Glomerular endothelial cell (primary cell): ENCODE measurements at places on chromosomes 5 and 9. TPM values are rescaled to one million over a fixed set of nuclear protein-coding genes. Genes with fewer than 3 reads are reported as not detected.

DNA sequence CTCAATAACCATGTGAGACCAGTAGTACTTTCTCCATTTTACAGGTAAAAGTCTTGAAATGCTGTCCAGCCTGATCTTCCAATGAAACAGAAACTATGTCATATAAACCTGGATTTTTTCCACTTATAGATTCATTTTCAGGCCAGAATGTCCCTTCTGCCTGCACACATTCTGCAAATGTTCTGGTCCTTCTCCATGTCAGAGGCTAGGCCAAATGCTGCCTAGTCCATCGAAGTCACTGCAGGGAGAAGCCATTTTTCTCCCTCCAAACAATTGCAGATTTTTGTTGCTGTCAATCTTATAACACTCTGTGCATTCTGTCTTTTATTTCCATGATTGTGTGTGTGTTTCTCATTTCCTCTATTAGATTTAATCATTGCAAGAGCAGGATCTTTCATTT lies 59.4 kb downstream of the ALDH1A1 start:
- no peak for DNase-seq

GRCh38 chr9:76901801-76902200 lies 4.1 kb downstream of the PRUNE2 start:
- DNase-seq: no peak

GRCh38 chr5:159961176-159962160 lies 45.2 kb downstream of the ADRA1B start:
- no peak for DNase-seq

DNA sequence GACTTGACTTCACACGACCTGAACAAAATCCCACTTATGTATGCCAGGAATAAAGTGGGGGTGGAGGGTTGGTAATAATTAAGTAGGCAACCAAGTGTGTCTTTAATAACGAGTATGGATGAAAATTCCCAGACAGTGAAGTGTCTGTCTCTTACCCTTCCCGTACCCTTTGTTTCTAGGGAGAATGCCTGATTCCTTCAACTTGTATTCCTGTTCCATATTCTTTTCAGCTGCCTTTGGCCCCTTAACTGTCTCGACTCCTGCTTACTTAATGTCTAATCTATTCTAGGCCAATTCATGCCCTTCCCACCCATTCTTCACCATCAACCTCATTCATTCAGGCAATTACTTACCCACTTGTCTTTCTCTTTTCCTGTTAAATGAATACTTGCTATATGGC lies 380.5 kb downstream of the RAB3C start:
- DNase-seq: no peak

DNA sequence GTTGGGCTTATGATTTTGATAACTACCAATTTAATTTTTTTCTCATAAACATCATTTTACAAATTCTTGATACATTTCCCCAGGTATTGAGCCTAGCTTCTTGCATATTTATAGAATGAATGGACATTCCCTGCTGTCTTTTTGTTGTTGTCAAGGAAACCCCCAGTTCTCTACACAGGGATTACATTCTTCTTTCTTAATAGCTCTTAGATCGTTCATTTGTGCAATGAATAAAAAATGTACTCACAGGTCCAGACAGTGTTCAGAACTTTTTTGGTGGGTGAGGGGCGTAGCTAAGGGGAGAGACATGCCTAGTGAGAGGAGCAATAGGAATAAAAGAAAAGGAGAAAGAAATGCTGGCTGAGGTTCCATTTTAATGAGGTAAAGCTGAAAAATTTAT lies 58.6 kb downstream of the VCAN start:
- no peak for DNase-seq

DNA sequence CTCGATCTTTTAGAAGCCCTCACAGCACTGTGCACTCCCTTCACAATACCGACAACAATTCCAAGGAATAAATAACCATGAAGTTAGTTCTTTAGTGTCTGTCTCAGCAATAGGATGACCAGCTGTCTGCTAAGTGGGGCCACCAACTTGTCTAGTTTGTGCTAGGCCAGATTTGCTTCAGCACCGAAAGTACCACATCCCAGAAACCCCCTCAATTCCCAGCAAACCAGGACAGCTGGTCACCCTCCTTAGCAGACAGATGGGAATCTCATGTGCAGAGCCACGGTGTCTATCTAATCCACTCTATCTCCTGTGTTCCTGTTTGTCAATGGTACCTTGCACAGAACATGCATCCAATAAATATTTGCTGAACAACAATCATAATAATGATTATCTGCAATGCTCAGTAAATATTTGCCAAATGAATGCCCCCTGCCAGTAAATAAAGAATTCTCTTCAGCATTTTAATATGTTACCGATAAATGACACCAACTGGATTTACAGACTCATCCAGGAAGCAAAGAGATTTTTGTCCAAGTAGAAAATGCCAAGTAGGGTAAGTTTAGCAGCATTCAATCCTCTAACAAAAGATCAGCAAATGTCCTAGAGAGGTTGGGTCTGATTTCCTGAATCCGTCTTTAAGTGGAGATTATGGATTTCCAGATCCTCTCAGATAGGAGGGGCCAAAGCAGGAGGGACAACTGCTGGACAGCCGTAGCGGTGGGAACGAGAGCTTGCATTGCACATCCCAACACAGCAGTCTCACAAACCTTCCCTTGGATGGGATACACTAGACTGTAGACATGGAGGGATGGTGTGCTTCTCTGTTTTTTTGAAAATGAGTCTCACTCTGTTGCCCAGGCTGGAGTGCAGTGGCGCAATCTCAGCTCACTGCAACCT lies 51.9 kb upstream of the ANKRD33B start:
- DNase-seq: no peak

DNA sequence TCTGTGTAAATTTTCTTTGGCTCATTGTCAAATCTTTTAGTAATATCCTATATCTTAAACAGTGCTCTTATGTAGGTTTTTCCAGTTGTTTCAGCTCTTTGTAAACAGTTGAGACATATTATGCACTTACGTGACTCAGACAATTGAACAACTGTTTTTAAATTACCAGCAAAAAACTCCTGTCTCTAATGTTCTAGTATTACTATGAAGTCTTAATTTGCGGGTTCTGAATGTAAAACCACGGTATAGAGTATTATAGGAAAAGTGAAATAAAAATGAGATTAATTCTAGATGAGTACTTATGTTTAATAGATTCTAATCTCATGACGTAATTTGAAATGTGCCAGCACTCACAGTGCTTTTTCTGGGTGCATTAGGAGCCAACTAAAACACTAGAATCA lies 136.0 kb downstream of the GDNF start:
- DNase-seq: no peak

- DNase-seq: no peak
These were observed 198.5 kb downstream of the CACNA1B start for GRCh38 chr9:138075961-138076649.

DNA sequence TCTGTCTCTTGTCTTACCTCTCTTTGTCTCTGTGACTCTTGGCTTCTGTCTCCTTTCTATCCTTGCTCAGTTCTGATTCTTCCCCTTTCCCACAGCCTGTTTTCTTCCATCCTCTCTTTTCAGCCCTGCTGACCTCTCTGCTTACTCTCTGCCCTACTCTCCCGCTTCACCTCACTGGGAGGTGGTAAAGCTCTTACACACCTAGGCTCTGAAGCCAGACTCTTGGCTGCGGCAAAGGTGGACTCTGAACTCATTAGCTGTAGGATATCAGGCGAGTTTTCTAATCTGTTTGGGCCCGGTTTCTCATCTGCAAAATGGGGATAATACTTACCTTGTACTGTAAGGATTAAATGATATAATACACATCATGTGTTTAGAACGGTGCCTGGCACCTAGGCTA lies 11.1 kb downstream of the PCDH1 start:
- no peak for DNase-seq

GRCh38 chr9:131406563-131407436 lies 12.9 kb downstream of the PRRC2B start:
- DNase-seq: no peak

DNA sequence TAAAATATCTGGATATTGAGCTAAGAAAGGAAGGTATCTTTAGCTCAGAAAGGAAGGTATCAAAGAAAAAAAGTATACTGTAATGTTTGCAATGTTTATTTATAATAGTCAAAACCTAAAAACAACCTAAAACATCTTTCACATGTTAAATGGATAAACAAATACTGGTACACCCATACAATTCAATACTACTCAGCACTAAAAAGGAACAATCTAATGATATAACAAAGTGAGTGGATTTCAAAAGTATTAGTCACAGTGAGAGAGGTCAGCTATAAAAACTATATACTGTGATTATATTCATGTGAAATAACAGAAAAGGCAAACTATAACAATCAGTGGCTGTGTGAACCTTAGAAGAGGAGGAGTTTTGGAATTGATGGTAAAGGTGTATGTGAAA lies 455.0 kb upstream of the FTMT start:
- DNase-seq: no peak

The PJA2 gene
- 60.8 and 74.6 TPM in 2 replicates for total RNA-seq

- no peak for DNase-seq
These were observed 51.5 kb downstream of the SH3RF2 start for GRCh38 chr5:145987856-145988255.

- no peak for DNase-seq
These were observed 746 bp downstream of the RGS3 start for GRCh38 chr9:113464286-113464660.

GRCh38 chr9:87816036-87816435 lies 66.6 kb upstream of the SPATA31E1 start:
- no peak for DNase-seq

The ANKRD33B gene
- total RNA-seq: 5.6 and 6.1 TPM in 2 replicates

- no peak for DNase-seq
These were observed 174.5 kb upstream of the KLF9 start for GRCh38 chr9:70588999-70589398.

DNA sequence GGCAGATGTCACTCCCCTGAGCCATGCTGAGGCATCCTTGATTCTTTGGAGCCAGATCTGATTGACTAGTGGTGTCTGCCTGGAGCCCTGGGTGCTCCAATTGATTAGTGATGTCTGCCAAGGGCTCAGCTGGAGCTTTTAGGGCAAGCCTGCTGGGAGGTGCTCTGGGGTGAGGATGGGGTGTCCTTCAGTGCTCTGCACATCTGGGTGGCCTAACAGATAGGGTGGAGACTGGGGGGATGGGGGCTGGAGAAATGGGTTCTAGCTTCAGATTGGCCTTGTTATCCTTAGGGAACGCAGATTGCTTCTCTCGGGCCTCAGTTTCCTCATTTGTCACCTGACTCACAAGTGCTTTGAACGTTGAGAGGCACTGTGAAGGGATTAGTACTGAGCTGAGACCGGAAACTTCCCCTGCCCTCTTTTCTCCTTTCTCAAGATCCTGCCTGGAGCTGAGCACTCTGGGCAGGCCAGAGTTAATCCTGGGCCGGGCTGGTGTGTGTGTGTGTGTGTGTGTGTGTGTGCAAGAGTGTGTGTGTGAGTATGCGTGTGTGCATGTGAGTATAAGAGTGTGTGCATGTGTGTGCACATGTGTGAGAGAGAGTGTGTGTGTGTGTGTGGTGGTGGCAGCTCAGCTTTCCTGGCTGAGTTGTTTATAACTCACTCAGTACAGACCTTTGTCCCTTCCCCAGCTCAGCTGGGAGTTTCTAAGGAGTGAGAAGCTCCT lies 5.6 kb upstream of the IER5L start:
- DNase-seq: no peak

GRCh38 chr5:81817086-81817485 lies 66.2 kb upstream of the SSBP2 start:
- no peak for DNase-seq

GRCh38 chr5:14034963-14035362 lies 90.5 kb upstream of the DNAH5 start:
- no peak for DNase-seq

The CBY3 gene
- total RNA-seq: 3.0 TPM in 1 of 2 replicates, not detected in the other

- DNase-seq: no peak
These were observed 24.0 kb upstream of the WHRN start for GRCh38 chr9:114529285-114529684.

DNA sequence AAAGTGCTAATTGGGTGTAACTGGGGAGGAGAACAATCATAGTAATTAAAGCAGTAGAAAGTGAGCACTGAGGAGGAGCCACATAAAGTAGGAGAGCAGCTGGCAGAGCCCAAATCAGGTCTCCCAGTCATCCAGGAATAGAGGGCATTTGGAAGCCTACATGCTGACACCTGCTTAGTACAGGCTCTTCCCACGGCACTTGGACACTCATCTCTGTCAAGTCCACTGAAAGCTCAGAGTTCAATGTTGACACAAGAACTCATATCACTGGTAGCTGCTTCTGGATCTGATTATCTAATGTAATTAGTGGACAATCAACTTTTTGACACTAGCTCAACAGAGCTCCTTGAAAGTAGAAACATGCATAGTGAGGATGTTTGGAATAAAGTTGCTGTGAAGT lies 45.9 kb upstream of the PCSK1 start:
- DNase-seq: no peak

GRCh38 chr9:114504341-114505186 lies 709 bp downstream of the WHRN start:
- no peak for DNase-seq

DNA sequence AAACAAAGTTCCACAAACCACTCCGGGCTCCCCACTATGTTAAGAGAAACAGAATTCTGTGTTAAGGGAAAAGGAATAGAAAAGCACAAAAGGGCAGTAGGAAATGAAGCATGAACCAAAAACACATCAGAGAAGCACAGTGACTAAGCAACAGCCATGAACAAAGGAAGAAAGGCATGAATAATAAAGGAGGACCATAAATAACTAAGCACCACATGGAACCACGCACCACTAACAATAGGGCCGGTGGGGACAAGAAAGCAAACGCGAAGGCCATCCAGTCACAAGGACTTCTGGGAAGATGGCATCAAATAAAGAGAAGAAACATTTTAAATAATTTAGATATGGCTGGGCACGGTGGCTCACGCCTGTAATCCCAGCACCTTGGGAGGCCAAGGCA lies 18.0 kb downstream of the PRUNE2 start:
- no peak for DNase-seq

GRCh38 chr5:37477426-37477825 lies 98.3 kb downstream of the WDR70 start:
- no peak for DNase-seq

The FBXL7 gene
- total RNA-seq: 26.4 and 41.9 TPM in 2 replicates

The SOX30 gene
- total RNA-seq: not detected in 2 replicates

The ZNF300 gene
- total RNA-seq: 3.1 and 6.0 TPM in 2 replicates

DNA sequence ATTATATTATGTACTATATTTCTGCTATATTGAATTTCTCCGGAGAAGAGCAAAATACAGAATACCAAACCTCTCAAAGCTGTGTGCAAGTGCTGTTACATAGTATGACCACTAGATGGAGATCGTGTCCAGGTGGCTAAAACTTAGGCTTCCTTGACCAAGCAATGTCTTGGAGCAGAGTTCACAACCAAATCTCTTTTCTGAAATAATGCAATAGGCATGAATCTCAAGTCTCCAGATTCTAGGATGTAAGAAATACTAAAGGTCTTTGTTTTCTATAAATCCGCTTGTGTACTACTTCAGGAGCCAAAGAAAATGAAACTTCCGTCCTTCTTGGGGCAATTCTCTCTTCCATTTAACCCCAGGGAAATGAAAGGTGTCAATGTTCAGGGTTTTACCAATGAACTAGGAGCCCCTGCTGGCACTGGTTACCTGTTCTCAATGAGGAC lies 181.5 kb upstream of the RAI14 start:
- DNase-seq: no peak

GRCh38 chr5:144427866-144428265 lies 257.2 kb downstream of the KCTD16 start:
- DNase-seq: no peak

GRCh38 chr5:9165546-9165945 lies 380.3 kb downstream of the SEMA5A start:
- DNase-seq: no peak

The PCDHA4 gene
- 0.29 TPM in 1 of 2 replicates, not detected in the other for total RNA-seq
